ENCODE measurements at places on chromosomes 13 and 19.

DNA sequence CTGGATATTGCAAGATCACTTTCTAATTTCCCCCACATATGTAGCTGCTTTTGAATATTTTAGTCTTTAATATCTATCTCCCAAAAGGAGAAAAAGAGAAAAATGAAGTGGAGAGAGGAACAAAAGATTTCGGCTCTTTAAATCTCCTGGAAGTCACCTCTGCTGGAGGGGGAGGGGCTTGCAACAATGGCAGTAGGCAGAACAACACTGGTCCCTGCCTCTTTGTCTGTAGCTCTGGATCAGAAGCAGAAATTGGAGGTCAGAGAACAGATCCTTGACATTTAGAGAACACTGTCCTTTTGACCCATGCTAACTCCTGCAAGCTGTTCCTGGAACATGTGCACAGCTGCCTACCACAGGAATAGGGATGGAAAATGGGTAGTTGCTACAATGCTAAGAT, 86.7 kb upstream of the GPR12 start:
- no peak for DNase-seq

DNA sequence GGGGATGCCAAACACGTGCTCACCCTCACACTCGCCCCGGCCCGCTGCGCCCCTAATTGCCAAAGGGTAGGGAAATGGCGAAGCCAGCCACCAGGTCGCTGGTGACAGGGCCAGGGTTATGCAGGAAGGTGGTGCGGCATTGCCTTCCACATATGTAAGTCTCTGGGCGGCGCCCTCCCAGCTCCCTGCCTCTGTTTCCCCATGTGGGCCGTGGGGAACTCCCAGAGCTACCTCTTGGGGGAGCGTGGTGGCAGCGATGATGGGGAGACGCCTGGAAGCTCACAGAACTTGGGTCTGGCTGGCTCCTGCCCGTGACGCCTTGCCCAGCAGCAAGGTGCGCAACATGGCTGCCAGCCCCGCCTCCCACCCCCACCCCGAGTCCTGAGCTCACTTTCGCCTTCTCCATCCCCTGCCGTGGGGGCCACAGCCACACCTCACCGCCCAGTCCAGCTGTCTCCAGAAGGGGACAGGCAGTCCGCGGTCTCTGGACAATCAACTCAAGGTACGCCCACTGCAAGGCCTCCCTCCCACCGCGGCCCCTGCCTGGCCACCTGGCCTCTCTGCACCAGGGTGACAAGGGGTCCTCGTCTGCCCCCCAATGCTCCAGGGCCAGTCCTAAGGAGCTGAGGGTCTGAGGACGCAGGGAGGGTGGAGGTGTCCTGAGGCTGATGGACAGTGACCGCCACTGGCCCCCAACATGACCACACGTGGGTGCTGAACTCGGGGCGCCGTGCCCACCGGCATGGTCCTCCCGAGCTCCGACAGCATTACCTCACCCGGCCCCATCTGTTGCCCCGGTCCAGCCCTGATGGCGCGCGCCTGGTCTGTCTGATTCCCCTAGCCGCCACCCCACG, 6.6 kb downstream of the C19orf25 start:
- DNase-seq = no peak

DNA sequence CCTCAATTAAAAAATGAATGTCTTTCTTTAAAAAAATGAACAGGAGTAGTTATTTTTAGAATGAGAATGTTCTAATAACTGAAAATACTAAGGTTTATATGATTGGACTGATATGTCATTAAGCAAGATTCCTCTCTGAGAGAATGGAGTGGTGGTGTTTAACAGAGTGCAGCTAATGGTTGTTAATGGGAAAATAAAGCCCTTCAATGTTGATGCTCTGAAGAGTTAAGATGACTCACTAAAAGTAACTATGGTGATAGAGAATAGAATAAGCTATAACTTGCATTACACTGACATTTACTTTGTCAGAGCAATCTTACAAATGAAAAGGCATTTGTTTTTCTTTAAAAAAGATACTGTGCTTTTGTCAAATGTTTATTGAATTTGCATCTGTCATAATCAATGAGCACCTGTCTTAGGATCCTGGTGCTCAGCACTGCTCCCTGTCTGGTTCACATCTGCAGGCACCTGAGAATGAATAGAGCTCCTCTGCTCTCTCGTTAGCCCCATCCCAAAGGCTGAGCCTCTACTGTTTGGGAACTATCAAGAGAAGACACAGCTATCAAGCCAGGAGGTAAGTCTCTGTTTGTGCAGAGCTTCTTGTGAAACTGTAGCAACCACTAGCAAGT, 15.1 kb downstream of the PABPC3 start:
- DNase-seq = no peak

GRCh38 chr13:40213779-40214178, 452.7 kb downstream of the FOXO1 start:
- no peak for DNase-seq

DNA sequence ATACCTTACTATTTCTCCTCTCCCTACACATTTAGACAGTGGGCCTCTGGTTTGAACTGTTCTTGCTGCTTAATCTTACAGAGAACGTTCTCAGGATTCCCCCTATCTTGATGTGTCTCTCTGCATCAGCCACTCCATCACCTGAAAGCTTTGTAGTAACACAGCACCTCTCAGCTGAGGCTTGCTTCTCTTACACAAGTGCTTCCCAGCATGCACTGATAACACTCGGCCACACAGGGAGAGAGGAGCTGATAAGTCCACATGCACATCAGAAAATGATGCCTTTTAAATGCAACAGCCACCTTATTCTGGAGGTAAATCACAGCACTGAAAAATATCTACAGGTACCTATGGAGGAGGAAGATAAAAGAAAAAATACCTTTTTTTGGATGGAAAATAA, 192.2 kb upstream of the TSHZ3 start:
- no peak for DNase-seq

GRCh38 chr19:58477871-58478270, 1.7 kb downstream of the ZNF446 start:
- DNase-seq = no peak

GRCh38 chr13:111980146-111980929, 86.6 kb upstream of the SOX1 start:
- DNase-seq = no peak

- DNase-seq = no peak
Observed at GRCh38 chr19:10471909-10472308, 31.2 kb downstream of the KEAP1 start.

- no peak for DNase-seq
Observed at GRCh38 chr19:8069096-8069973, 16.8 kb downstream of the CCL25 start.

GRCh38 chr13:96673825-96674224, 320.5 kb downstream of the OXGR1 start:
- no peak for DNase-seq

GRCh38 chr13:37014609-37015008, 14.0 kb downstream of the EXOSC8 start:
- DNase-seq = no peak

DNA sequence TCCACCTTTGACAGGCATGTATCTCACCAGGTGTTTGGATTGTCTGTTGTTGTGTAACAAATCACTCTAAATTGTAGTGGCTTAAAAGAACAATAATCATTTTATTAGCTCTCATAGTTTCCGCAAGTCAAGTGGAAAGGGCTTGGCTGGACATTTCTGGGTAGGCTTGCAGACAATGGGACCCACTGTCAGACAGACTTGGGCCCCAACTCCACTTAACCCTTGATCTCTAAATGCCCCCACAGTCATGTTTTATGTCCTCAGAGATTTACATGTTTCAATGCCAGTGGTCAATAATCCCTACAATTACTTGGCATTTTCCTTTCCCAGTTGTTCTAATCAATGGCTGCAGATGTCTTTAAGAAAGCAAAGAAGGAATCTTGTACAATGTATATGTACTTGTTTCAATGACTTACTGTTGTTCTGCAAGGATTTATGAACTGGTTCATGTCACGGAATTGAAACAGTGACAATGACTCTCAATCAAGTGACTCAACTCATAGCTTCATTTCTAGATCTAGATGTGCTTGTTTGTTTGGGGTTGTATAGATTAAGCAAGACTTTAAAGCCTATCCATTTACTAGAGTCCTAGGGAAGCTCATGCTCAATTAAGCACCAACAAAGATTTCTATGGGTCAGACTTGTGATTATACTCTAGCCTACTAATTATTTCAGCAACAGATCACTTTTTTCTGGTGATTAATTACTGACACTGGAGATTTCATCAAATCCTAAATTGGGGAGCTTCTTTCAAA, 510.1 kb upstream of the NBEA start:
- no peak for DNase-seq

GRCh38 chr13:59111751-59112171, 1052.0 kb downstream of the DIAPH3 start:
- DNase-seq = no peak

- no peak for DNase-seq
Observed at GRCh38 chr13:114020750-114021463, 47.0 kb upstream of the C13orf46 start.

GRCh38 chr13:42001580-42001979, 40.7 kb upstream of the VWA8 start:
- DNase-seq = no peak

DNA sequence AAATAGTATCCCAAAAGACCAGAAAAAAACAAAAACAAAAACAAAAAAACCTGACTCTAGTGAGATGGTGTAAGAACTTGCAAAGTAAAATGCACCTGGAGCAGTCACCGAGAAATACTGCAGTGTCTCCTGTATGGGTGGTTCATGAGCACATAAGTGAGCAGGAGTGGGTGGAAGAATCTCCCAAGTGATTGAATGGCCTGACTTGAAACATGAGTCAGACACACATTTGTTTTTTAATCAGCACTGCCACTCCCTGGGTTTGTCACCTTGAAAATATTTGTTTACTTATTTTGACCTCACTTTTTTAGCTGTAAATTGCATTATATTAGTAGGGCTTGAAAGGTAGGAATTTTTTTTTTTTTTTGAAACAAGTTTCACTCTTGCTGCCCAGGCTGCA, 2.0 kb downstream of the ZNF431 start:
- DNase-seq = no peak

DNA sequence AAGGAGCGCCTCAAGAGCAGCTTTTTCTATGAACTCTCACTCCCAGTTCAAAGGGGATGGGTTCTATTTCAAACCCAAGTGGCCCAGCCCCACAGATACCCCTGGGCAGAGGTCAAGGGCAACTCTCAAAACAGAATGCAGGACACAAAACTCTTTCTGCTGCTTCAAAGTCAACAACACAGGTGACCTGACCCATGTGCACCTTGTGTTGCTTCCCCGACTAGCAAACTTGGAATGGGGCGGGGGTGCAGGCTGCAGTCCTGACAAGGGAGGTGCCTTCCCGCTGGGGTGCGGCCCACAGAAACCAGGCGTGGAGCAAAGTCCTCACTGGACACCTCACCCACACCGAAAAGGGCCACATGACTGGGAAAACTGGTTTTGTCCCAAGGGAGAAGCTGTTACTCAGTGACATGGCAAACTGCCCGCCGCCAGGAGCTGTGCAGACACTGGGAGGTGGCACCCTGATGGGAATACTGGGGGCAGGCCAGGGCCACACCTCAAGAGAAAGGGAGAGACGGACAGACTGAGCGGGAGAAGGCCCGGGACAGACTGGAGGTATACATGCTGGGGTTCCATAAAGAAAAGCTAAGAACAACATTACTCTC, 17.4 kb downstream of the ZC3H4 start:
- no peak for DNase-seq

GRCh38 chr13:45852494-45852893, 941 bp upstream of the SIAH3 start:
- DNase-seq = no peak

DNA sequence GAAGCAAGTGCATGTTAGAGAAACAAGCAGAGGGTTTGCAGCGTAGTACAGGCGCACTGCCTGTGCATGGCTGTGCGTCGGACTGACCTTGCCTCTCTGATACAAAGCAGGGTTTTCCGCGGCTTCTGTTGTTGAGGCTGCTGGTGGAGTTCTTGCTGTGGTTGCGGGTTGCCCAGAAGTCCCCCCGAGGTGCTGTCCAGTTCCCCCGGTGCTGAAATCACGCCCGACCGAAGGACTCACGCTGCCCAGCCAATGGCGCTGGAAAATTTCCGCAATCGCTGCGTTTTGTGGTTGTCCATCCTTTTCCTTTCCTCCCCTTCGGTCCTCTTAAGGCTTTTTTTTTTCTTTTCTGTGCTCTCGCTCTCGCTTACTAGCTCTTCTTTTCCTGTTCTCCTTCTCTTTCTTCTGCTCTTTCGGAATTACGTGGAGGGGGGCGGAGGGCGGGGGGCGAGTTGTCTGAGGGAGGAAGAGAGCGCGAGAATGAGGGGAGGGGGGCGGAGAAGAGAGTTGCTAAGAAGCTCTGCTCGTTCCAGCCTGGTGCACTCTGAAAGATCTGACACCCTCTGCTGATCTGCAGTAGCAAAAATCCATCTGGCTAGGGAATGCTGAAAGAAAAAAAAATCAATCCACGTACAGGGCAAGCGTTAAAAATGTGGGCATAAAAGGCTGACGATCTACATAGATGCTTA, at the start of gene SLITRK1:
SLITRK1 (minus strand) TSS at position 558 of the 689 bp plus-strand sequence. CDS start 967 bp downstream, outside the sequence.
- DNase-seq = no peak

DNA sequence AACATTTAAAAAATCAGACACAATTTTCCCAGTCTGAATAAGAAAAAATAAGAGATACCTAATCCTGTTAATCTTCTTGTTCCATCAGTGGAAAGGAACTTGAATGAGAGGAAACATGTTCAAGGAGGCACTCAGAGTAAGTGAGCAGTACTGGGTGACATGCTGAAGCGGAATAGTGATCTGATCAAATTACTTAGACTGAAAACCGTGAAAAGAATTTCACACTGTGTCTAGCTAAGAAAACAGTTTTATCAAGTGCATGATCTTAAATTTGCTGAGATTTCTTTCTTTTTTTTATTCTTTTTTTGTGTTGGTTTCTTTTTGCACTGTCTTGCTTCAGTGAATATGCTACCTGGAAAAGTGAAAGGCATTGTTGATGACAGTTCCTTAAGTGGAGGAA, 249.5 kb upstream of the SLC10A2 start:
- no peak for DNase-seq

GRCh38 chr13:45909673-45910072, 58.1 kb upstream of the SIAH3 start:
- no peak for DNase-seq

DNA sequence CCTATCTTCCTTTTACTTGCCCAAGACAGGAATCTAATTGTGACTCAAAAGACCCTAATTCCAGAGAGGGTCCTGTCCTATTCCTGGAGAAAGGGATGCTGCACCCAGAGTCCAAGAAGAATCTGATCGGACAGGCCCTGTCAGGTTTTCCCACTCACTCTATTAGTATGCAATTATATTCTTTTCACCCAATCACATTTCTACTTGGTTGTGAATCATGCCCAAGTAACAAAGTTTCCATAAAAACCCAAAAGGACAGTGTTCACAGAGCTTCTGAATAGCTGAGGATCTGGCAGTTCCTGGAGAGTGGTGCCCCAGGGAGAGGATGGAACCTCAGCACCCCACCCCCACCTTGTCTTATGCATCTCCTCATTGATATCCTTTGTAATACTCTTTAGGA, 135.3 kb upstream of the SLITRK5 start:
- no peak for DNase-seq
